GM10248 (cell line): ENCODE measurements at places on chromosomes 5 and 9.

DNA sequence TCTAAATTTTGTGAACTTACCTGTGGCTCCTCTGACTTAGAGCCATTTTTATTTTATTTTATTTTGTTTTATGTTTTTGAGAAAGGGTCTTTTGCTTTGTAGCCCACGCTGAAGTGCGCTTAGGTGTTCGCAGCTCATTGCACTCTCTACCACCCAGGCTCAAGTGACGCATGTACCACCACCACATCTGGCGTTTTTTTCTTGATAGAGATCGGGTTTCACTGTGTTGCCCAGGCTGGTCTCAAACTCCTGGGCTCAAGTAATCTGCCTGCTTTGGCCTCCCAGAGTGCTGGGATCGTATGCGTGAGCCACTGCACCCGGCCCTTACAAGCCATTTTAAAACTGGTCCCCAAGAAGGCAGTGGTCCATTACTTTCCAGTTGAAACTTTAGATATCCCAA, 18.5 kb downstream of the MATR3 start:
- DNase-seq, result no peak

DNA sequence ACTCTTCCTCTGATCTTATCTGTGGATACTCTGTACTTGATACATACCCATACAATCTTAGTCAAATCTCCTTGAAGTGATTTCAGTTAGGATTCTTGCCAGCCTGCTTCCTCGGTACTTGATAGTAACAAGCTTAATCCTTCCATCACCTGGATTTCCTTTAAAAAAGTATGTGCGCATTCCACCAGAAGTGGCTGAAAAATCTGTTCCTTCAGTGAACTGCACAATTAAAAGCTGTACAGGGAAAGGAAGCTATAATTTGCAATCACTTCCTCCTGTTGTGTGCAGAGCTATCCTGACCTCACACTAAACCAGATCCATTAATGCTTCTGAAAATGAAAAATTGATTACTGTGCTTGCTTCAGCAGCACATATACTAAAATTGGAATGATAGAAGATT, 47.3 kb downstream of the PWWP2A start:
- no peak for DNase-seq

DNA sequence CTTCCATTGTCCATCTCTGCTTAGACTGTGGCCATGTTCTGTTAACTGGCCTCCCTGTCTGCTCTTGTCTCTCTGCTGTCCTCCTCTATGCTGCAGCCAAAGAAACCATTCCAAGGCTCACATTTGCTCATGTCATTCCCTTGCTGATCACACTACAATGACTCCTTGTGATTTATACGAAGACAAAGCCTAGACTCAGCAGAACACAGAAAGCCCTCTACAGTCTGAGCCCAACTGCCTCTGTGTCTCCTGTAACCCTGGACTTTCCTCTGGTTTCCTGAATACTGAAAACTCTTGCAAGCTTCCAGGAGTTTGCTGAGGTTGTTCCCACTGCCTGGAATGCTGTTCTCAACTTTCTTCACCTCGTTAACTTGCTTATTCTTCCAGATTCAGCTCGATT, 191.8 kb downstream of the TMEM38B start:
- no peak for DNase-seq

- DNase-seq, result no peak
These were observed 3.4 kb downstream of the IL4 start for GRCh38 chr5:132677191-132677590.

DNA sequence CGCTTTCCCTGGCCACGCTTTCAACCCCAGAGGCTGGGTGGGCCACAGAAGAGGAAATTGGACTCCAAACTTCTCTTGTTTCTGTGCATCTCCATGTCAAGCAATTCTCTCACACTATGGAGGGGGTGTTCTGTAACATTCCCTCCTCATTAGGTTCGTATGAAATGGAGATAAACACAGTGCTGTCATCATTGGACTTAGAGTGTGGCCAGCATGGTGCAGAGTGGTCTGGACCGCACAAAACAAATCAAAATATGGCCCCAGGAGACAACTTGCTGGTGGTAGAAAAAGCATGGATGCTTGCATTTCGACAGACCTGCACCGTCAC, 655.2 kb downstream of the BNC2 start:
- DNase-seq, result no peak

- no peak for DNase-seq
These were observed 151.7 kb upstream of the TAS2R1 start for GRCh38 chr5:9781890-9782289.

DNA sequence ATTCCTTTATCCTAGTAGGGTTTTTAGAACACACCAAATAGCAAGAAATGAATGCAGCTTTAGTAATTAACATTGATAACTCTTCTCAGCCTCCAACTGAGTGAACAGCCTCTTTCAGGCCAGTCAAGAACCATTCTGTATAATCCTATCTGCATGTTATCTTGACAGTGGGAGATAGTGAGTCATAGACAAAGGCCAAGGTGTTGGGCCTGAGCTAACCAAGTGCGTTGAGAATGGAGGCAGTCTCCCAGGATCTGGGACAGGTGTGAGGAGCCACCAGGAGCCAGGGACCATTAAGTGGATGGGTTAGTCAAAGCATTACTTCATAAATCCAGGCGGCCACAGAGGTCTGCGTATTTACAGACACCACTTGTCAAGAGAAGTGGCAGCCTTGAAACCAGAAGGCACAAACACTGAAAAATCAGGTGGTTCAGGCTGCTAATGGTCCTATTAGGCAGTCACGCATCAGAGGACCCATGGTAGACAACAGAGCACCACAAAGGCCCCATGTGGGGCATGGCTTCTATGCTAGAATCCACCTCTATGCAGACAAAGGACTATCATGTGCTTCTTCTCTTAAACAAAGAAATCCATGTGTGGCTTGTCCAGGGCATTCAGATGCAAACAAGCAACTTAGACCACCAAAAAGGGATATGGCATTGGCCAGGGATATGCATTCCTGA, 409.7 kb upstream of the PIK3R1 start:
- no peak for DNase-seq

DNA sequence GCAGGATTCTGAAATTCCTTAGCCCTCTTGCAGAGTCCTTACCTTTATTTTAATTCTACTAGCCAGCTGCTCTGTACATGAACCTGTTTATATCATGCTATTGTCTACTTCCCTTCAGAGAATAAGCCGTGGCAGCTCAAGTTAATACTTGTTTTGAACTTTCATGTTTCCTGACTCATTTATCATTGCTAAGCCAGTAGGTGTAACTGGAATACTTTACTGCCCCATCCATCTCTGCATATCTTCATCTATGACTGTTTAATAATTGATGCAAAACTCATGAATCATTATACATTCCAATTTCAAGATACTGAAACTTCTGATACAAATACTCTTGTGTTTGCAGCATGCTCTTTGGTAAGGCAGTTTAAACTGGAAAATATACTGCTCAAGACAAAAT, 174.7 kb downstream of the PPP2R2B start:
- DNase-seq, result no peak

GRCh38 chr5:82307451-82307850, 29.3 kb upstream of the RPS23 start:
- no peak for DNase-seq

GRCh38 chr5:68265822-68266395, 50.4 kb downstream of the PIK3R1 start:
- no peak for DNase-seq

DNA sequence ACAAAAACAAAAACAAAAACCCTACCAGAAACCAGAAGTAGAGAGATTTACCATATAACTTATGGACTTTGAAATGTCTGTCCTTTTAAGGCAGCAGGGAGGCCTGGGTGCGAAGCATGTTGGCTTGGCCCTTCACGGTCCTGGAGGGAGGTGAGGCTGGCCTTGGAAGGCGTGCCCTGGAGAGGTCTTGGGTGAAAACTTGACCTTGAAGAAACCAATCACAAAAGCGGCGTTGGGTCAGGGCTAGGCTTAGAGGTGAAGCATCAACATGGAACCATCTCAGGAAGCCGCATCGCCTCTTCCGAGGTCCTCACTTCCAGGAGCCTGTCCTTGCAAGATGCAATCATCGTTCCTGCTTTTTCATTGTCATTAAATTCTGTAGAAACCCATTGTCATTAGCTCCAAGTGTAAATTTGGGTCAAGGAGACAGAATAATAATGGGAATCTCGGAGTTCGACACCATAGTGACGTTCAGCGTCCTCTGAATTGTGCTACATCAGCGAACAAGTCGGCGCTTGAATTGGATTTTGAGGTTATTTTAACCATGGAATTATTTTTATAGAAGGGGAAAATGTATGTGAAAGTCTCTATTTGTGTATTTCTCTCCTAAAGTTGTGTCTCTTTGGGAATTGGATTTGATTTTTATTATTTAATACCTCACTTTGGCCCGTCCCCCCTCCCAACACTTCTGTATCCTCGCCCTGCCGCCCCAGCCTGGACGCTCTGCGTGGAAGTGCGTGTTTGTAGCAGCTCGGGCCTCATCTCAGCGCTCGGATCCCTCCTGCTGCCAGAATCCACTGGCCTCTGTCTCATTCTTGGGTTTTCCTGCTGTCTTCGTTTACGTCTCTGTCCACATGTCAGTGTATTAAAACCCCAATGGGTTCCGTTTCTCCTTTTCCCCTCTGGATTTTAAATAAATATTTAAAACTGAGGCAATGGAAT, 11.1 kb upstream of the ORM1 start:
- DNase-seq, result no peak

DNA sequence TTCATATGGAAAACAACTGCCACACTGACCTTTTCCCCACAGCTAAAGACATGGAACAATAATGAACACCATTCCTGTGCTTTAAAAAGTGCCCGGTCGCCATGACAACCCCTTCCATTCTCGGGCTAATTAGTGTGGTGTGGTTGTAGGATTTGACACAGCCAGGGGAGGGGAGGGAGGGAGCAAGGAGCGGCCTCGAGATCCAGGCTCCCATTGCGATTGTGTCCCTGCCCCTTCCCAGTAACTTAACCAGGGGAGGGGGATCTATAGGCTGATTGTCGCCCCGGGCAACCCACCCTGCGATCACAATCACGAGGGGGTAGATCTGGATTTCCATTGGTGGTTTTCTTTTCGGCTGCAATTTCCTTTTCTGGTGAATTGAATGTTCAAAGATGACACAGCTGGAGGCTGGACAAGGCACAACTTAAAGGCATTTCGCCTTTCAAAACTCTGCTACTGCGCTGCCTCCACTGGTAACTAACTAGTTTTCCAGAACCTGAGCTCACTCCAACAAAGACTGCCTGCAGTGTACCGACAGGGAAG, 96.7 kb upstream of the RETREG1 start:
- no peak for DNase-seq

GRCh38 chr5:130724658-130725057, 440.4 kb downstream of the HINT1 start:
- no peak for DNase-seq

DNA sequence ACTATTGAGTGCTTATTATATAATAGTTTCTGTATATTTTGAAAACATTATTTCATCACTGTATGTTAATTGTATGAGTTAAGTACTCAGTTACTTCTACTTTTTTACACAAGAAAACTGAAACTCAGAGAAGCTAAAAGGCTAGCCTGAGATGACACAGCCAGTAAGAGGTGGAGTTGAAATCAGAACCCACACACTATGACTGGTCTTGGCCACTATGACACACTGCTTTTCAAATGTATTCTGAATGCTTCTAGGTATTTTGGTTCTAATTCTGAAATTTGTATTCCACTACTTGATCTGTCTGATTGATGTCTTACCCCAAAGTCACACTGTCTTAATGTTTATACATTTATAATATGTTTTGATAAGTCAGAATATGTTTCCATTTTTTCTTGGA, 181.8 kb downstream of the ZDHHC21 start:
- DNase-seq, result no peak

GRCh38 chr5:122967625-122968024, 68.9 kb downstream of the PPIC start:
- DNase-seq, result peak; percentile 60

DNA sequence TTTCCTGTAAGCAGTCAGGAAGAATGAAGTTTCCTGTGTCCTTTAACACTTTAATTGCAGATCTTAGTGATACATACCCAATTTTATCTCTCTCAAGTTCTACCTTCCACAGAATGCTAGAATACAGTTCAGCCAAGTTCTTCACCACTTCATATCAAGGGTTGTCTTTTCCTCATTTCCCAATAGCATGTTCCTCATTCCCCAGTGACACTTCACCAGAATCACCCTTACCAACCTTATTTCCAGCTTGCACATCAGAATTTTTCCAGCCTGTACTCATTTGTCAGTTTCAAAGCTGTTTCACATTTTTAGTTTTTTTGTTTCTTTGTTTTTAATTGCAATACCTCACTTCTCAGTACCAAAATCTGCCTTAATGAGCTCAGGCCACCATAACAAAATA, 126.1 kb downstream of the ESM1 start:
- no peak for DNase-seq

DNA sequence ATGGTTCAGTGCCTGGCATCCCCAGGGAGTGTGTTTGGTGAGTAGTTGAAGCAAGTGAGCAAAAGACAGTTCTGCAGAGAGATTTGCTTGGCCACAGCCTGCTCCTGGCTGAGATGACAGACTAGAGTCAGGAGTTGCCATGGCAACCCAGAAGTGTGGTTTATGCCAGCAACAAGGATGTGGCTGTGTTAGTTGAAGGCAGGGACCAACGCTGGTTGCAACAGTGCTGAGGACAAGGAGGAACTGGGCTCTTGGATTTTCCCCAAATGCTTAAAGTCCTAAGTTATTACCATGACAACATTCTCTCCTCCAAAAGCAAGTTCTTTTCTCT, 2.7 kb downstream of the NXNL2 start:
- no peak for DNase-seq

GRCh38 chr5:108543486-108543885, 161.6 kb upstream of the FBXL17 start:
- DNase-seq, result no peak

DNA sequence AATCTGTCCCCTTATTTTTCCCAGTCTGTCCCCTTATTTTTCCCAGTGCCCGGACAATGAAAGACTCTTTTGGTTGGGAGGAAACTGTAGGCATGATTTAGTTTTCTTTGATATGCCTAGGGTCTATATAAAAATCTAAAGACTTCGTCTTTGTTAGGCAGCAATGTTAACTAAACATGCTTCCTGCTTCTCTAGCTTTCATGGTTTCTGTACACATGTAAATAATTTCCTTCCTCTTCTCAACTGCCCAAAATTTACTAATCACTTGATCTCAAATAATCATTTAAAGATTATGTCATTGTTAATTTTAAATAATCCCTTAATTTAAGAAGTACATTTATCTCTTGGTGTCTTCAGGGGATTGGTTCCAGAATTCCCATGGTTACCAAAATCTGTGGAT, 47.8 kb upstream of the RAPGEF6 start:
- DNase-seq, result no peak

GRCh38 chr5:142828797-142829535, 58.8 kb downstream of the ARHGAP26 start:
- no peak for DNase-seq

DNA sequence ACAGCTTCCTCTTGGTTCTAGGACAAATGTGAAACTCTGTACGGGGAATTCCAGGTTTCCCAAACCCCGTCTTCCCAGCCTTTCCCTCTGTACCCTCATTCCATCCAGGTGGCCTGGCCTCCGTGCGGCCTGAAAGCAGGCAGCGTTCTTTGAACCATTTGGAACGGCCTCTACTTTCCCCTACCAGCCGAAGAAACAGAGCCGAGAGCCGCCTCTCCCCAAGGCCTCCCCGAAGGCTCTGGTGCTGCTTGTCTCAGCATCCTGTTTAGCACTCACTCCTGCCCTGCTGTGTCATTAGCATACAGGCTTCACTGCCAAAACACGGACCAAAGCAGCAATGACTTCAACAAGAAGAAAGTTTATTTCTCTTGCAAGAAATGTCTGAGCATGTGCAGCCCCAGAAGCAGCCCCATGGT, 137.7 kb downstream of the HSD17B3 start:
- DNase-seq, result no peak

GRCh38 chr9:8600914-8601680, 801.5 kb upstream of the DMAC1 start:
- no peak for DNase-seq
